GM23248 (cell line): ENCODE measurements at places on chromosomes 13 and 19.
A peak's percentile ranks its signal among the peaks of the same experiment; 100 is the strongest.

- DNase-seq, result no peak
Observed at GRCh38 chr19:45419396-45419795, 4.3 kb downstream of the ERCC1 start.

DNA sequence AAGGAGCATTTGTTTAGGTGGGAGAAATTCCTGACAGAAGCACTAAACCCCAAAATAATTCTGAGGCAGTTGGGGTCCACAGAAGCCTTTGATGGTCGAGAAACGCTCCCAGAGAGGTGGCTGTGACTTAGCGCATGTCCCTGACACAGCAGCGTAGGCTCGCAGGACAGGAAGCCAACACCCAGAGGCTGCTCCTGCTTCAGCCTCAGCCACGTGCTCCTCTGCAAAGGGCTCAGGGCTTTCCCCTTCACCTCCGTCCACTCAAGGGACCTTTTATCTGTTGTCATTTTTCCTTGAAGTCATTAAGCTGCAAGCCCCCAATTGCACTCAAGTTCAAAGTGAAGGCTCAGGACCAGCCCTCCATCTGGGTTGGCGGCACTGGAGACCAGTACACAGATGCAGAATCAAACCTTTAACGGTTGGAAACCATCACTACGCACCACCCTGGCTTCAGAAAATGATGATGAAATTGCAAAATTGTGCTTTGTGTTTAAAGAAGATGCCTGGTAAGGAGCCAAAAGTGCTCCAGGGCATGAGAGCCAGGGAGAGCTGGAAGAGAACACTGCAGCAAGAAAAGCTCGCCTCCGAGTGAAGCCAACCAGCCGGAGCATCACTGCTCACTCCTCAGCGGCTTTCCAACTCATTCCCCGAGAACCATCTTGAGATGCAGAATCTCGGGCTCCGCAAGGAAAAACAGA, 219.6 kb downstream of the RAP2A start:
- peak; percentile 45 for DNase-seq

GRCh38 chr19:28377077-28377476, 835.9 kb downstream of the UQCRFS1 start:
- DNase-seq, result peak; percentile 49

DNA sequence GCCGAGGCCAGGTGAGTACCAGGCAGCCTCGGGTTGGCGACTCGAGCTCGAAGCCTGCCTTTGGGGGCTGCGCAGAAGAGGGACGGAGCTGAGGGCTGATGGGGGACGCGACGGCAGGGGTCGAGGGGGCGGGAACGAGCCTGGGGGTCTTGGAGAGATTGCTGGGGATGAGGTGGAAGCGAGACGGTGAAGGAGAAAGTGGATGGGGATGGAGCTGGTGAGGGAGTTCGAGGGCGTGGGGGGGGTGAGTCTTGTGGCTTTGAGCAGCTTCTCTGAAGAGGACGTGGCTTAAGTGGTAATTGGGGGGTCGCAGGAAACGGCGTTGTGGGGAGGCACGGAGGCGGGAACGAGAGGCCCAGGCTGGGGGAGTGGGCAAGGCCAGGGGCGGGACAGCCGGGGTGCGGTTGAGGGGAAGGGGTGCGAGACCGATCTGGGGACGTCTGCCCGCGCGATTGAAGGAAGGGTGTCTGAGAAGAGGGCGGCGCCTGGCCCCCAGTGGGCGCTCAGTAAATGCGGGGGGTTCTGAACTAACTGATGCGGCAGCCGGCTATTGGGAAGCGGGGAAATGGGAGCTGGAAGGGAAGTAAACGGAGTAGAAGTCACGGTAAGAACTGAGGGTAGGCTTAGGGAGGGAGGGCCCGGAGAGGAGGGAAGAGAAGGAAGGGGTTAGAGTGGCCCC, 426 bp downstream of the MYO9B start:
- peak; percentile 65 for DNase-seq

- no peak for DNase-seq
Observed at GRCh38 chr13:99972190-99972731, 694 bp upstream of the ZIC5 start.

DNA sequence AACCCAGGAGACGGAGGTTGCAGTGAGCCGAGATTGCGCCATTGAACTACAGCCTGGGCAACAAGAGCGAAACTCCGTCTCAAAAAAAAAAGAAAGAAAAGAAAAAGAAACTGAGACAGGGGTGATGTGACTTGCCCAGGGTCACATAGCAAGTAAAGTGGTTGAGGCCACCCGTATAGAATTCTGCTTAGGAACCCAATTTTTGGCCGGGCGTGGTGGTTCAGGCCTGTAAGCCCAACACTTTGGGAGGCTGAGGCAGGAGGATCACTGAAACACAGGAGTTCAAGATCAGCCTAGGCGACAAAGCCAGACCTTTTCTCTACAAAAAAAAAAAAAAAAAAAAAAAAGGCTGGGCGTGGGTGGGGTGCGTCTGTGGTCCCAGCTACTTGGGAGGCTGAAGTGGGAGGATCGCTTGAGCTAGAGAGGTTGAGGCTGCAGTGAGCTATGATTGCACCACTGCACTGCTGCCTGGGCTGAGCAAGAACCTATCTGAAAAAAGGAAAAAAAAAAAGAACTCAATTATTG, 1.3 kb downstream of the SNRPA start:
- no peak for DNase-seq

- peak; percentile 50 for DNase-seq
Observed at GRCh38 chr13:34174671-34175145, 356.8 kb downstream of the RFC3 start.

GRCh38 chr13:28575200-28575599, 80.3 kb upstream of the FLT1 start:
- DNase-seq, result no peak

- DNase-seq, result no peak
Observed at GRCh38 chr13:27979001-27979643, 9.4 kb downstream of the URAD start.

GRCh38 chr19:48367855-48368254, 3.7 kb downstream of the SYNGR4 start:
- no peak for DNase-seq

- no peak for DNase-seq
Observed at GRCh38 chr13:72229067-72229466, 362.1 kb upstream of the DACH1 start.

DNA sequence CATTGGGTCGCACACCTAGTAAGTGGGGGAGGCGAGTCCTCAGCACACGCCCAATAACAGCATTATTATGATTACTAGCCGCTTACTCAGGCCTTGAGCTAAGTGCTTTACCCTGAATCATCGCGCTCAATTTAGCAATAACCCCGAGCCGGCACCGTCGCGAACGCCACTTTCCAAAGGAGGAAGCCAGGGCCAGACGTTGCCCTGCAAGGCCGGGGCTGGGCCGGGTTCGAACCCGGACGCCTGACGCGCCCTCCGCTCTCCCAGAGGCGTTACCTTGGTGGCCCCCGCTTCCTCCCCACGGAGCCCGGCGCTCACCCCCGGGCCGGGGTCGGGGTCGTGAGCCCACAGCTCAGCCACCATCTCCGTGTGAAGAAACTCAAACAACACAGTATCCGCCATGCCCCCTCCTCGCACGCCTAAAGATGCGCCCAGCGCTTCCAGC, at the start of gene TRAPPC6A:
TRAPPC6A (minus strand) TSS at position 421 of the 445 bp plus-strand sequence; CDS start at position 402, 19 bp downstream.
- DNase-seq, result peak; percentile 97

DNA sequence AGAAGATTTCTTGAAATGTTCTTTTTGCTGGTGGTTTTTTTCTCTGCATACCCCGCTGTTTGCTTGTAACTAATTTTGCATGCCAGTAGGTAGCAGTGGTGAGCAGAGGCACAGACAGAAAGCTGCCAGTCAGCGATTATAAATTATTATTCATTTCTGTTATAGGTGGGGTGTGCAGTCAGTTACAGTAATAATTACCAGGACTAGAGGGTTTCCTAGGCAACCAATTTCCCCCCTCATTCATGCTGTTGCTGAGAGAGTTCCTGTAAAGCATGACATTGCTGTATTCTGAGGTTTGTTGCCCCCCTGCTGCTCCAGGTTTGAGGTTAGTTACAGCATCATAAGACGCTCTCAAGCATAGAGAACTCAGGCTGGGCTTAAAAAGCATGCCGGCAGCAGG, 104.5 kb downstream of the URI1 start:
- DNase-seq, result peak; percentile 29

DNA sequence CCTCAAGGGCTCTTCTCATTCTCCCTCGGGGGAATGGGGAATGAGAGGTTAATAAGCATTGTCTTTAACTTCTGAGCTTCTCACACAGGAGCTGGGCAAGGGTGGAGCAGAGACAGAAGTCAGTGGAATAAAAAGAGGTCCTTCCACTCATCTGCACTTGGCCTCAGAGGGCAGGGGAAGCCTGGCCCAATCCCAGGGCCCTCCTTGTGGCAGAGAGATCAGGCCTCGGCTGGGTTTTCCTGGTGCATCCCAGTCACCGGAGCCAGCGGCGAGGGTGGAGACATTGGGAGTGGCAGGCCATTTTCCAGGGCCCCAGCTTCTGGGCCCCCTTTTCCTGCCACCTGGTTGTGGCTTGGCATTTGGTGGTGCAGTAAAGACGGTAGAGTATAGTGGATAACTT, 10.6 kb downstream of the CALM3 start:
- no peak for DNase-seq

GRCh38 chr13:75876142-75877050, 240.3 kb downstream of the LMO7 start:
- DNase-seq, result peak; percentile 77

DNA sequence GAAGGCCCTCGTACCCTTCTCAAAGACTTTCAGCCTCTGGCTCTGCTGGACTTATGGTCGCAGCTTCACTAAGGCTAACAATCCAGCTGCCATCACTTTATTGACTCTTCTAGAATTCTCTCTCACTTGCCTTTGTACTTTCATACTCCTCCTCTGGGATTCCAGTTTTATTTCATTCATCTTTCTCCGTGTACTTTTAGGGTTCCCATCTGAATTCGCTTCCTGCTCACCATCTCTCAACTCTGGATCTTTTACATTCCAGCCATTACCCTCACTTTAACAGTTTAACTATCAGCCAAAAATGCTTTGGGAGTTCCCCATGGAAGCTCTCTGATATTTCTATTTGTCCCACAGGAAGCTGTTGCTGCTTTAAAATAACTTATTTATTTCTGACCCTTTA, 149.3 kb upstream of the KL start:
- DNase-seq, result no peak

DNA sequence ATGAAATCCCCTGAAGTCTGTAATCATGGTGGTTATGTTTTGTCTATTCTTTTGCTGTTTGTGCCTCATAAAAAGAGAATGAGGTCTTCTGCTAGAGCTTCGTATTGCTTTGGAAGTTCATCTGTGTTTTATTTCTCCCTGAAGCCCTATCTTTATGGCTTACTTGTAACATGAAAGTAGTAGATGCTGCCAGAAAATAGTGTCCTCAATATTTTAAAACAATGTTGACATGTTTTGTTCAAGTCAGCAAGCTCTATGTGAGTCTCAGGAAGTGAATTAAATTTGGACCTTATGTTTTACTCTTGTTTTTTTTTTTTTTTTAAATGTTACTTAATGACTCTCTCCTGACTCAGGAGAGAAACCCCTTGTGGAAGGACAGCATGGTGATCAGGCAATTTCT, 130.5 kb downstream of the B3GLCT start:
- peak; percentile 52 for DNase-seq

- DNase-seq, result peak; percentile 79
Observed at GRCh38 chr13:33721724-33722123, 96.2 kb upstream of the RFC3 start.

DNA sequence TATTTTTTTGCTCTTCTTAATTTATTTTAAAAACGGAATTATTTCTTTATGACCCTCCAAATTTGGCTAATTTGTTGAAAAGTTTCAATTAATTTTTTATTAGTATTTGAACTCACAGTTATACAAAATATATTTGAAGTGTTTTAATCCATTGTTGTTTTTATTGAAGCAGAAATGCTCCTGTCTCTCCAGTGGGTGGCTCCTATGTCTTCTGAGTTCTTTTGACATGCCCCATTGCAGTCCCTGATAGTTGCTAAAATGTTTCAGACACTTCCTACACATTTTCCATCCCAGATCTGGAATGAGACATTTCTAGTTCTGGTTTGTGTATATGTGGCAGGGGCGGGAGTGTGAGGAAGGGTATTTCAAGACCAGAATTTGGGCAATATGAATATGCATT, 579.4 kb upstream of the PRR20A start:
- DNase-seq, result no peak

GRCh38 chr13:99854366-99854765, 117.2 kb downstream of the ZIC5 start:
- DNase-seq, result no peak

GRCh38 chr19:2253106-2254063, 2.8 kb downstream of the JSRP1 start:
- no peak for DNase-seq

- no peak for DNase-seq
Observed at GRCh38 chr19:41888926-41889325, 5.9 kb downstream of the ARHGEF1 start.

- no peak for DNase-seq
Observed at GRCh38 chr13:45683701-45684100, 18.4 kb upstream of the CBY2 start.

- DNase-seq, result no peak
Observed at GRCh38 chr19:33456845-33457220, 64.8 kb downstream of the PEPD start.

DNA sequence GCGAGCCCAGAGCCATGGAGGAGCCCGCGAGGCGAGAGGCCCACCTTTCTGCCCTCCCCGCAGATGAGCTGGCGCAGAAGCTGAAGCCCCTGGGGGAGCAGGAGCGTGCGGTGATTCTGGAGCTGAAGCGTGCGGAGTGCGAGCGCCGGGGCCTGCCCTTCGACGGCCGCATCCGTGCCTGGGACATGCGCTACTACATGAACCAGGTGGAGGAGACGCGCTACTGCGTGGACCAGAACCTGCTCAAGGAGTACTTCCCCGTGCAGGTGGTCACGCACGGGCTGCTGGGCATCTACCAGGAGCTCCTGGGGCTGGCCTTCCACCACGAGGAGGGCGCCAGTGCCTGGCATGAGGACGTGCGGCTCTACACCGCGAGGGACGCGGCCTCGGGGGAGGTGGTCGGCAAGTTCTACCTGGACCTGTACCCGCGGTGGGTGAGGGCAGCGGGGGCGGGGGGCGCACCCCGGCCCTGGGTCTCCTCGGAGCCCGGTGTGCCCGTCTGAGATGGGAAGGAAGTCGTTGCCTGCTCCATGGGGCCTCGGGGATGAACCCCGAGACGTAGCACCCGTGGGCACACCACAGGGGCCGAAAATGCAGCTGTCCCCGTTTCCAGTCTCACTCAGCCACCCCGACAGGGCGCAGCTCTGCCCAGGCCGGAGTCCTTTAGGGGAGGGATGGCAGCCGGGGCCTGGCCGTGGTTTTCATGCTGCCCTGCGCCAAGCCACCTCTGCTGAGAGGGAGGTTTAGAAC, 12.1 kb upstream of the ZNF554 start:
- DNase-seq, result no peak

GRCh38 chr13:30173303-30173610, 134.1 kb downstream of the KATNAL1 start:
- DNase-seq, result no peak

GRCh38 chr13:58579468-58579867, 947.9 kb downstream of the PCDH17 start:
- no peak for DNase-seq

- DNase-seq, result no peak
Observed at GRCh38 chr13:41463838-41464602, 6.7 kb downstream of the RGCC start.

GRCh38 chr19:51368366-51369282, at the start of gene CLDND2:
Gene CLDND2 (minus strand): TSS chr19:51369003. CDS start chr19:51368577, 426 bp downstream.
- no peak for DNase-seq
